ENCODE measurements at places on chromosomes 3 and 15. TPM values are rescaled to one million over a fixed set of nuclear protein-coding genes. Genes with fewer than 3 reads are reported as not detected.

Gene SLC9C1
- total RNA-seq, result not detected

Gene KLHL40
- not detected for total RNA-seq

Gene SLC7A14
- not detected for total RNA-seq

Gene RAB43
- 29.1 TPM for total RNA-seq

Gene FGF12
- total RNA-seq, result 0.31 TPM

Gene SLC22A13
- not detected for total RNA-seq

Gene CLDN18
- total RNA-seq, result not detected

Gene CATSPER2
- total RNA-seq, result 0.78 TPM

Gene ZNF80
- total RNA-seq, result not detected

Gene CD200
- not detected for total RNA-seq

Gene SEMA3G
- not detected for total RNA-seq

Gene ANKRD34C
- total RNA-seq, result not detected

Gene SNURF
- 11.9 TPM for total RNA-seq

Data from hair follicular keratinocyte (primary cell).